NCI-H2081 (cell line): ENCODE measurements at places on chromosomes 11 and 22.
A peak's percentile ranks its signal among the peaks of the same experiment; 100 is the strongest.

DNA sequence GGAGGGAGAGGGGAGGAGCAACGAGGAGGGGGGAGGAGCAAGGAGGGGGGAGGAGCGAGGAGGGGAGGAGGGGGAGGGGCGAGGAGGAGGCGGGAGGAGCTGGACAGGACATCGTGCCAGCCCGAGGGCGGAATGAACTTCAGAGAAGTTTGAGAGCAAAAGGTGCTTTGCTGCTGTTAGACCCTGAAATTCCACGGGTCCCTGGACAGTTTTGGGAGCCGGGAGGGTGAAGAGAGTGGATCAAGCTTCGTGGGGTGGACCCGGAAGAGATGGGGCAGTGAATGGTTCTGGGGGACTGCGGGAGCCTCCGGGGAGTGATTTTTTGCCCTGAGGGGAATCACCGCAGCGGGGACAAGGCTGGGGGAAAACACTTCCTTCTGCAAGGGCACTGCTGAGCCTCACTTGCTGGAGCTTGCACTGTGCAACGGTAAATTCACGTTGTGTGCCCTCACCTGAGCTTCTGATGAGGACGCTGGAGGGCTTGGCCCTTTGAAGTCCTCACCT, 10.7 kb upstream of the NLRP6 start:
- no peak for DNase-seq

DNA sequence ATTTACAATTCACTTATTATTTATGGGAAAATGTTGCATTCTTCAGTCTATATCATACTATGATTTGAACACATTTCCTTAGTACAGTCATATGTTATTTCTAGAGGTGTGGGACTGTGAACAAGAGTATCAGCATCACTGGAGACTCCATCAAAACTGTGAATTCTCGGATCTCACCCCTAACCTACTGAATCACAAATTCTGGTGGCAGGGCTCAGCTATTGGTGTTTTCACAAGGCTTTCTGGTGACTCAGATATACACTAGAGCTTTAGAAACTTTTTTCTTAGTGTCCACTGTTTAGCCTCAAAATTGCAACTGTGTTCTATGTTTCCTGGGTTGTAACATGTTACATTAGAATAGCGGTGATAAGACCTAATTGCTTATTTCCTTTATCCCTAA, 352.9 kb upstream of the DDI1 start:
- no peak for DNase-seq

DNA sequence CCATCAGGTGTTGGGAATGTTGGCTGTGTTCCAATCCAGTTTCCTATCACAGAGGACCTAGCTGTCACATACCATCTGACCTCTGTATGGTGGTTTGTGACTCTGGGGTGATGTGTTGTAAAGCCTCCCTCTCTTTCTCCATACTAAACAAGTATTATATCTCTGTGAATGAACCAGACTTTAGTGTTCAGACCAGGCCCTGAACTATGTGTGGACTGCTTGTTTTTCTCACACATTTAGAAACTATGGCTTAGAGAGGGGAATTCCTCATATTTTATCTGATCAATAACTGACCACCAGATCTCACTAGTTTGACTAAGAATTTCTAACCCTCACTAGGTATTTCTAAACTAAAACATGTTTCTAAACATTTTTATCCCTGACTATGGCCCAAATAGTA, 17.5 kb downstream of the NCR3LG1 start:
- DNase-seq, result no peak

- peak; percentile 67 for DNase-seq
Measured at GRCh38 chr11:113113801-113114704, 152.8 kb downstream of the NCAM1 start.

GRCh38 chr11:104781037-104781436, 117.2 kb downstream of the CASP12 start:
- no peak for DNase-seq

GRCh38 chr11:3709977-3710376, 38.8 kb upstream of the CHRNA10 start:
- no peak for DNase-seq

DNA sequence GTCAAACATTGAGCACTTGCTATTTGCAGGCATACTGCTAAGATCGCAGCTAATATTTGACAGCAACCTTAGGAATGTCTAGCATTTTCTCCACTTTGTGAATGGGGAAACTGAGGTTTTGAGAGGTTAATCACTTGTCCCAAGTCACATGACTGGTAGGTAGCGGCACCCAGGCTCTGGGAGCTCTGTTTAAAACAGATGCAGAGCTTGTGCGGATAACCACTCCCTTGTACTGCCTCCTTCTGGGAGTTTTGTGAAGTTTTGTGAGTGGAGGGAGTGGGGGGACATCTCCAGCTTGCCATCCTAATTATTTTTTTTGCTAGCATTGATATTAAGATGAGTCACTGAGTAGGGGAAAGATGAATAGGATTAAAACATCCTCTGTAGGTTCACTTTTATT, 134.7 kb downstream of the GRIK4 start:
- no peak for DNase-seq

GRCh38 chr22:37088108-37088605, 21.4 kb downstream of the TMPRSS6 start:
- DNase-seq, result no peak

- DNase-seq, result no peak
Measured at GRCh38 chr11:107478922-107479321, 21.3 kb upstream of the CWF19L2 start.

DNA sequence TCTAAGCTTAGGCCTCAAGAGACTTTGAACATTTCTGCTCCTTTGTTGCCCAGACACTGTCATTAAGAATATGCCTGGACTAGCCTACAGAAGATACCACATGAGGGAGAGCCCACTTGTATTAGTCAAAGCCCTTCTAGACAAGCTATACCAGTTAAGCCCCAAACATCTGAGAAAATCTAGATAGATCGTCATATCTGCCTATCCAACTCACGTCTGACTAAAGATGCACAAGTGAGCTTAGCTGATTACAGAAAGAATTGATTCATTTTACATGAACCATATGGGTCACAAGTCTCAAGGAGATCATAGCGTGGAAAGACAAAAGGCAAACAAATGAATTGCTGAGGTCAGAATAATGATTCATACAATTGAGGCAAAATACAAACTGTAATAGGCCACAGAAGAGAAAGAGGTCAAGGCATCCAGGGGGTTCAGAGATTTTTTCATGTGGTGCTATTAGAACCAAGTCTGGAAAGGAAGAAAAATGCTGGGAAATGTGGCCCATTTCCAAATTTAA, 1155.5 kb upstream of the TENM4 start:
- no peak for DNase-seq

DNA sequence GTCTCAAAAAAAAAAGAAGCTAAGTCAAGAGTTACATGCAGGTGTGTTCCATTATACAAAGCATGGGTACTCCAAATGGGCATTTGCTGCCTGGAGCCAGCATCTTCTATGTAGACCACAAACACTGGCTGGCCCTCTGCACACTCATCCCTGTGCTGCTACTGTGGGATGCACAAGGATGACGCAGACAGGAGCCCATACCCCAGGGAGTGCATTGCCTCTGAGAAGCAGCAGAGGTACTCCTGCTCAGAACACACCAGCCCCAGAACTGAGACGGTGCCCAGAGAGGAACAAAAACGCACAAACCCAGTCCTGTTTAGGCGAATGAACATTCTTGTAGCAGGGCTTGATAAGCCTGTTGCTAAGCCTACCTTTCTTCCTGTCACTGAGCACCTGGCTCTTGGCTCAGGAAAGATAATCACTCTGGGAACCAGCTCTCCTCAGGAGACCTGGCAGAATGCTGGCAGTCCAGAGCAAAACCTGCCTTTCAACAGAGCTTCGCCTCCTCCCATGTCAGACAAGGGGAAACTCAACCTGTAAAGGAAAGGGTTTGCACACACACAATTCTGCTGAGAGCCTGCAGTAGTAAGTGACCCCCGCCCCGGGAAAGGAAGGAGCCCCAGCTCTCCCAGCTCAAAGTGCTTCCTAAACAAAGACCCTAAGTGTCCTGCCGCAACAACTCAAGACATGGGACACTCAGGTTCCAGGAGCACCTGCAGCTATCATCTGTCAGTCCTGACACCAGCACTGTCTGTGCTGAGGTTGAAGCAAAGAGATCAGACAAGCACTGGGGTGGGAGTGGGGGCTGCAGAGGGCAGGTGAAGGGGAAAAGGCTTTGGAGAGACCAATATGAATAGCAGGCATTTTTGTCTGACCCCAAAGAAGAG, 145.7 kb downstream of the TENM4 start:
- peak; percentile 16 for DNase-seq

DNA sequence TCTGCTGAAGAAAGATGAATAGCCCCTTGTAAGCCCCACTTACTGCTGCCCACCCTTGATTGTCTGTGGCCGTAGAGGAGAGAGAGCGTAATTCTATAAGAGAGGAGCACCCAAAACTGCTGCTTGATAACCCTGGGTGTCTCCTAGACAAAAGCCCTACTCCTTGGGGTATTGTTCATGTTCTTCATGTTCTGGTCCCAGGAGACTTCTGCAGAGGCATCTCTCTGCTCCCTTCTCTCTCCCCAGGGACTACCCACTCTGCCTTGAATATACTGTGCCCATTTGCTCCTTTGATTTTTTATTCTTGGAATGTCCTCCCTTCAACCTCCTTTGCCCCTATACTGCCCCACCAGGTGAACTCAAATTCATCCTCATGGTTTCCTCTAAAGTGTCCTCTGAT, 417.8 kb upstream of the CADM1 start:
- DNase-seq, result no peak

DNA sequence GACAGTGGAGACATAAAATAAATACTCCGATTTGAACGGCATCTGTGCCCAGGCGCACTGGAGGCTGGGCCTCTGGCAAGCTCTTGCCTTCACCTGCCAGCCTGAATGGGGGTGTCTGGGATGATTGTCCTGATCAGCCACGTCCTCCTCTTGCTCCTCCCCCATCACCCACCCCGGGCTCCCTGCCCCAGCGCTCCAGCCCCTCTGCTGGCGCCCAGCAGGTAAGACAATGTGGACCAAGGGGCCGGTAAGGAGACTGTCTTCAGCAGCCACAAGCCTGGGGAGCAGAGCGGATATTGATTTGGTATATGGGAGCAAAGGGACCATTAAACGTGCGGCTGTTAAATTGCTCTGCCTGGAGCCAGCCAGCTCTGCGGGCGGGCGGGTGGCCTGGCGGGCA, 24.9 kb downstream of the WNT11 start:
- no peak for DNase-seq

GRCh38 chr11:43825217-43825816, 55.3 kb upstream of the ALKBH3 start:
- peak; percentile 35 for DNase-seq

DNA sequence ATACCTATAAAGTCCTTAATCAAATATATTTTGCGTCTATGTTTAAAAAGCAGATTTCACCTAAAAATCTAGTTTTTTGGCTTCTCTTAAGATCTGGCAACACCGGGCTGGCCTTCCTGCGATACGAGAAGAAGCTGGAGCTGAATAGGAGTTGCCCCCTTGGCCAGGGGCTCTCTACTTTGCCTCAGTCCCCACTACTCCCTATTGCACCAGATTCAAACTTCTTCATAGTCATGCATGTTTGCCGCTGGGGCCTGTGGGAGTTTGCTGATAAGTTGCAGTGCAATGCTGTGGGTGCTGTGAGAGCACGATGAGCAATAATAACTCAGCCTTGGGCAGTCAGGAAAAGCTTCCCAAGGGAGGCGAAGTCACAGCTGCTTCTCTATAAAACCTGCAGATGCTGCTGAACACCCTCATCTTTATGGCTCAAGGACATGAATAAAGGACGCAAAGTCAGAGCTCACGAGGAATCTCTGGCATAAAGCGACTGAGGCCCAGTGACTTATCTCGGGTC, 15.2 kb upstream of the EIF3D start:
- DNase-seq, result no peak

DNA sequence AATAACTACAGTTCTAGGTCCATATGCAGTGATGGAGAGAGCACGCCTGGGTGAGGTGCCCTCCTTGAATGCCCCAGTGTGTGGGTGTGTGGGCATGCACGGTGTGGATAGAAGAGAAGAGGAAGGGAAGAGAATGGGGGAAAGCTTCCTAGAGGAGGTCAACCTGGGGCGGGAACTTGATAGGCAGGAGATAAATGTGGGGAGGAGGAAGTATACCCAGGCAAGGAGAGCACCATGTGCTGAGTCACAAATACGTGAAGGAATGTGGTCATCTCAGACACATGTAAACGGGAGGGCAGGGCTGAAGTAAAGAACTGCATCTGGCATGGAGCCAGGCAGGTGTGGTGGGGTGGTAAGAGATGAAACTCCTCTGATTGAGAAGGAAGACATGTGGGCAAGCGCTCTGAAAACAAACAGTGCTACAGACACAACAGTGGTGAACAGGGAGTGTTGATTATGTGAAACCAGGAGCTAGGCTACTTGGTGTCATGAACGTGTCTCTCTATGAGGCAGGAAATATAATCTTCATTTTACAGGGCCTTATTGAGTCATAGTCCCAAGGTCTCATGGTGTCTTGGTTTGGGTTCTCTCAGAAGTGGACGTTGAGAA, 61.5 kb upstream of the EED start:
- no peak for DNase-seq

DNA sequence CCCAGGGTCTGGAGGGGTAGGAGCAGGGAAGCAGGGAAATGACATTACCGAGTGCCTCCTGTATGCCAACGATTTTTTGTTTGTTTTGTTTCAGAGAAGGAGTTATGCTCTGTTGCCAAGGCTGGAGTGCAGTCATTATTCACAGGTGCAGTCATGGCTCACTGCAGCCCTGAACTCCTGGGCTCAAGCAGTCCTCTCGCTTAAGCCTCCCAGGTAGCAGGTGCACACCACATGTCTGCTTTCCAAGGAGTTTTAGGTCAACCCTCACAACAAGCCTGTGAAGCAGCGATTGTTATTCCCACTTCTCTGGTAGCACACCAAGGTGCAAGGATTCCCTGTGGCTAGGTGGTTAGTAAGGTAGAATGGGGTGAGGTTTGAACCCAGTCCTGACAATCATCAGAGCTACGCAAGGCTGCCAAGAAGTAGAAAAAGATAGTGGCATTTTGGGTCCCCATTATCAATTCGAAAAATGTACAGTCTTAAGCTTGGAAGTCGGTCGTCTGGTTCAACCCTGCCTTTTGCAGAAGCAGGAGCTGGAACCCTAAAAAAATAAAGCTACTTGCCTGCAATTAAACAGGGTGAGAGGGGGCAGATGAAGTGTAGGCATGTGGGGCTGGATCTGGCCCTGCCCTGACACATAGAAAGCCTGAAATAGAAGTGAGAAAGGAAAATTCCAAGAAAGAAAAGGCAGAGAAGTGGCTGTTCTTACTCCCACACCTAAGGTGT, 9.1 kb downstream of the UCP3 start:
- no peak for DNase-seq

GRCh38 chr11:122113836-122114825, 1.9 kb downstream of the BLID start:
- DNase-seq, result no peak

DNA sequence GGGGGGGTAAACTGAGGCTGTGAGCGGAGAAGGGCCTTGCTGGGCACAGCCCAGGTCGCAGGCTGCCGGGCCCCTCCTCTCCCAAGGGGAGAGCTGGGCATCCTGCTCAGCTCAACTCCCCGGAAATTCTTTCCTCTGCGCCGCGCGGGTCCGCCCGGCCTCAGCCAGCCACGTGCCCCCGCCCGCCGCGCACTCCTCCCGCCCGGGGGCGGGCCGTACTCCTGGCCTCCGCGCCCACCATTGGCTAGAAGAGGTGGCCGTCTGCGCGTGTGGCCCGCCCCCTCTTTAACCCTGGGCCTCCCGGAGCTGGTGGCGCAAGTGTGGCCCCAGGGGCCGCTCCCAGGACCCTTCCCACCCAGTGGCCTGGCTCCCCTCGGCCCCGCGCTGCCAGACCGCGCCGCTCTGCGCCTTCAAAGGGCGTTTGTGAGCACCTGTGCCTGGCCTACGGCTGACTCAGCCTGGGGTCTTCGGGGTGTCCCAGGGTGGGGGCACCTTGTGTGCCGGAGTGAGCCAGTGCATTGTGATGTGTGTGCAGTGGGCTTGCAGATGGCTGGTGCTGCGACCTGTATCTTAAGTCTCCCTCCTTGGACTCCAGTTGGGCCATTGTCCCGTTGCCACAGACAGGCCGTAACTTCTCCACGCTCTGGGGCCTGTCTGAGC, 2.0 kb downstream of the MRGPRF start:
- peak; percentile 46 for DNase-seq
